Activated T-cell treated with anti-CD3 and anti-CD28 coated beads for 24 hours (primary cell): ENCODE measurements at places on chromosomes 4 and X.

DNA sequence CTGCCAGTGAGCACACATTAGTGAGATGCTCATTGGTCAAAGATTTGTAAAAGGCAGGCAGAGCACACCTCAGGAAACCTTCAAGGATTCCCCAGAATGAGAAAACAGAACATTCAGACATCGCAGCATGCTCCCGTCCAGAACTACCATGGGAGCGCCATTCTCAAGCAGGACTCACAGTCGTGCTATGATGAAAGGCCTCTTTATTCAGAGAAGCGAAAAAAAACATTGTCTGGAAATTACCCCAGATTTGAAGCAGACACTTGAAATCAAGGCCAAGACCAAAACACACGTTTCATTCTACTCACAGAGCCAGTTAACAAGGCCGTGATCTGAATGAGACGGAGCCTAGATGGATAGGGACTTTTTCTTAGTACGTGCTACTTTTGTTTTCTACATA is 961.8 kb upstream of the TENM3 start:
- DNase-seq, result no peak

DNA sequence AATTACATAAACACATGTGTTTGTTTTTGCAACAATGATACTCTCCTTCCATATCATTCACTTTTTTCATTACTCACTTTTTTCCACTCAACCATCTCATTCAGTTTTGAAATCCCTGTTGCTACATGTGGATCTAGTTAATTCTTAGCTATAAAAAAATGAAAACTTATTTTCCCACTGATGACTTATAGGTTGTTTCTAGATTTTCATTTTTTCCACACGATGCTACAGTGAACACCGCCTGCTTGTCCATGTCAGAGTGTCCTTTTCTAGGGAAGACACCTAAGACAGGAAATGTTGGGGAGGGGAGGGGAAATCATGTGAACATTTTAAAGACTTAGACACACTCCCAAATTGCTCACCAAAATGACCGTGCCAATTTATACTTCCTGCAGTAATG is 70.2 kb downstream of the SUPT20HL2 start:
- no peak for DNase-seq

GRCh38 chrX:130896802-130897501 is 6.1 kb downstream of the ENOX2 start:
- DNase-seq, result no peak

- no peak for DNase-seq
Measured at GRCh38 chrX:40887476-40887875, 152.1 kb upstream of the MED14 start.

GRCh38 chrX:43805579-43805978 is 76.7 kb downstream of the MAOB start:
- no peak for DNase-seq

- DNase-seq, result no peak
Measured at GRCh38 chrX:101220662-101221260, 1.2 kb downstream of the DRP2 start.

GRCh38 chrX:47093248-47093647 is 15.0 kb downstream of the RGN start:
- no peak for DNase-seq

- DNase-seq, result no peak
Measured at GRCh38 chr4:33714971-33715370, 2529.3 kb downstream of the ARAP2 start.

GRCh38 chr4:141246243-141246642 is 25.5 kb downstream of the ZNF330 start:
- no peak for DNase-seq

GRCh38 chr4:24560868-24561368 is 23.4 kb downstream of the DHX15 start:
- DNase-seq, result no peak

DNA sequence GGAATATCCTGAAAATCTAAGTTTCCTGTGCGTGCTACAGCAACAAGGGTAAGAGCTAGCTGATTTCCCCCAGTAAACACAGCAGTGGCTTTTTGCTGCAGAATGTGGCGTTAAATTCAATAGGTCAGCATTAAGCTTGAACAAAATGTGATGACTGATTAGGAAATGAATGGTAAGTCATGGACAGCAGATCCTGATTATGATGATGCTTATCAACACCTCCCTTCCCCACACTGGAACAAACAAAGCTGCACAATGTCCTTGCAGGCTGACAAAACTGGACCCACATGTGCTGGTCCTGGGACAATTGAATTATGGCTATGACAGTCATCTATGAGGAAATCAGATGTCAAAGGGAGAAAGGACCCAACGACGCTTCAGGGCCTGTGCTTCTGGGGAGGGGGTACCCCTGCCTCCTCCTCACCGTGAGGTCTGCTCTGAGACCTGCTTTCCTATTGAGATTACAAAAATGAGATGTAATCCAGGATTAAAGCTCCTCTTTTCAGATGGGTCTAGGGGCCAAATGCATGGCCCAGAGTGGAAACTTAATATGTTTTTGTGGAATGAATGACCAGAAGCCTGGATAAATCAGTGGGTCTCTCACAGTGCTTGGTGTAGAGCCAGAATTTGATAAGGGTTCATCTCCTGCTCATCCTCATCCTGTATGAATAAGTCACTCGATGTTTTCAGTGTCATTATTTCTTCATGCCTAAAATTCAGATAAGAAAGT is 32.0 kb upstream of the BOD1L1 start:
- DNase-seq, result no peak

GRCh38 chr4:7699031-7699430 is 240.6 kb downstream of the AFAP1 start:
- DNase-seq, result no peak

DNA sequence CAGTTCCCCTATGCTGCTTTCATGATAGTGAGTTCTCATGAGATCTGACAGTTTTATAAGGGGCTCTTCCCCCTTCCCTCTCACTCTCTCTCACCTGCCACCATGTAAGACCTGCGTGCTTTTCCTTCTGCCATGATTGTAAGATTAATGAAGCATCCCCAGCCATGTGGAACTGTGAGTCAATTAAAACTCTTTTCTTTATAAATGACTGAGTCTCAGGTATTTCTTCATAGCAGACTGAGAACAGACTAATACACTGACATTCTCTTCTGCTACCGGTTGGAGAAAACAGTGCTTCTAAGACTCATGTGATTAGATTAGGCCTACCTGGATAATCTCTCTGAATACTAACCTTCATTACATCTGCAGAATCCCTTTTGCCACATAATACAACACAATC is 45.4 kb upstream of the TRPC5OS start:
- DNase-seq, result no peak

DNA sequence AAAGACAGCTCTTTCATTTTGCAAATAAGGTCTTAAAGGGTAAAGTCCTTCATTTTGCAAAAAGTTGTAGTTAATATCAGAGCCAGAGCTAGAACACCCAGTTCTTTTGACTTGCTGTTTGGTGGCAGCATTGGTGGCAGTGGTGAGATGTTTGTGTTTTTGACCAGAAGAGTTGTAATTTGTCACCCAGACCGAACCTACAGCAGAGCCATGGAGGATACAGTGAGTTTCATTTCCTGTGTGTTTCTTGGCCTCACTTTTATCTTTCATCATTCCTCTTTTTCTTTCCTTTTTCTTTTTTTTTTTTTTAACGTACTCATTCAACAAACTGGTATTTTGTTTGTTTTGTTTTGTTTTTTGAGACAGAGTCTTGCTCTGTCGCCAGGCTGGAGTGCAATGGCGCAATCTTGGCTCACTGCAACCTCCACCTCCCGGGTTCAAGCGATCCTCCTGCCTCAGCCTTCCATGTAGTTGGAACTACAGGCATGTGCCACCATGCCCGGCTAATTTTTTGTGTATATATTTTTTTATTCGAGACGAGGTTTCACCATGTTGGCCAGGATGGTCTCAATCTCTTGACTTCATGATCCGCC is 116.4 kb downstream of the AFF1 start:
- DNase-seq, result no peak

GRCh38 chr4:94634271-94634670 is 123.5 kb upstream of the BMPR1B start:
- DNase-seq, result no peak

DNA sequence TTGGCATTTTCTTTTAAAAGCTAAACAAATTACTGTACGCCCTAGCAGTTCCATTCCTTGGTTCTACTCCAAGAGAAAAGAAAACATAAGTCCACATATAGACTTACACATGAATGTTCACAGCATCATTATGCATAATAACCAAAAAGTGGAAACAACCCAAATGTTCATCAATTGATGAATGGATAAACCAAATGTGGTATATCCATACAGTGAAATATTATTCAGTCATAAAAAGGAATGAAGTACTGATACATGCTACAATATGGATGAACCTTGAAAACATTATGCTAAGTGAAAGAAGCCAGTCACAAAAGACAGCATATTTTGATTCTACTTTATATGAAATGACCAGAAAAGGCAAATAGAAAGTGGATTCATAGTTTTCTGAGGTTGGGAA is 36.5 kb downstream of the MED14 start:
- DNase-seq, result no peak

GRCh38 chrX:130877892-130878341 is 25.1 kb downstream of the ENOX2 start:
- no peak for DNase-seq

GRCh38 chr4:182294451-182294850 is 51.2 kb downstream of the TENM3 start:
- DNase-seq, result no peak

GRCh38 chrX:103688946-103689345 is 2.4 kb upstream of the MORF4L2 start:
- DNase-seq, result no peak
